K562 (cell line): ENCODE measurements at places on chromosomes 3 and 15. TPM values are rescaled to one million over a fixed set of nuclear protein-coding genes. Genes with fewer than 3 reads are reported as not detected.

PPP2R3A gene
- 0.18 and 0.22 TPM in 2 replicates for total RNA-seq

REC114 gene
- total RNA-seq = 0.20 TPM in 1 of 2 replicates, not detected in the other

SNTN gene
- not detected in 2 replicates for total RNA-seq

CPN2 gene
- total RNA-seq = not detected in 2 replicates

CPEB1 gene
- 13.4 and 13.7 TPM in 2 replicates for total RNA-seq

SIDT1 gene
- total RNA-seq = 0.18 TPM in 1 of 2 replicates, not detected in the other

- no peak for DNase-seq
- H3K4me3 ChIP-seq = no peak overlapping the region
- H3K36me3 ChIP-seq = peaks cover 29% of the 10 kb centered on the region
- H3K27me3 ChIP-seq = no peaks in the 10 kb centered on the region
Observed at GRCh38 chr3:100277255-100277800, 16.5 kb downstream of the TBC1D23 start.

GRCh38 chr15:62453375-62453774 is 288.3 kb upstream of the C2CD4B start:
- H3K4me3 ChIP-seq = no peak overlapping the region
- H3K27ac ChIP-seq = no peak overlapping the region
- no peak for DNase-seq
- H3K4me1 ChIP-seq = no peaks in the 10 kb centered on the region
- no peaks in the 10 kb centered on the region for H3K36me3 ChIP-seq

- H3K4me3 ChIP-seq = no peak overlapping the region
- no peak overlapping the region for H3K27ac ChIP-seq
- H3K36me3 ChIP-seq = peaks cover 7% of the 10 kb centered on the region; the same call in 1 of the 3 replicates
- no peaks in the 10 kb centered on the region for H3K27me3 ChIP-seq
- no peaks in the 10 kb centered on the region for H3K4me1 ChIP-seq
Observed at GRCh38 chr3:136626493-136626892, 125.7 kb downstream of the STAG1 start.

- no peaks in the 10 kb centered on the region for H3K36me3 ChIP-seq
- H3K27ac ChIP-seq = no peak overlapping the region
- no peaks in the 10 kb centered on the region for H3K4me1 ChIP-seq
- H3K27me3 ChIP-seq = no peaks in the 10 kb centered on the region
- DNase-seq = no peak
- no peak overlapping the region for H3K4me3 ChIP-seq
Observed at GRCh38 chr3:36451816-36452215, 71.5 kb downstream of the STAC start.

- no peak overlapping the region for H3K4me3 ChIP-seq
- H3K27me3 ChIP-seq = peaks cover 35% of the 10 kb centered on the region
- H3K36me3 ChIP-seq = no peaks in the 10 kb centered on the region
- H3K27ac ChIP-seq = no peak overlapping the region
Observed at GRCh38 chr15:70361106-70361505, 263.4 kb upstream of the TLE3 start.

DNA sequence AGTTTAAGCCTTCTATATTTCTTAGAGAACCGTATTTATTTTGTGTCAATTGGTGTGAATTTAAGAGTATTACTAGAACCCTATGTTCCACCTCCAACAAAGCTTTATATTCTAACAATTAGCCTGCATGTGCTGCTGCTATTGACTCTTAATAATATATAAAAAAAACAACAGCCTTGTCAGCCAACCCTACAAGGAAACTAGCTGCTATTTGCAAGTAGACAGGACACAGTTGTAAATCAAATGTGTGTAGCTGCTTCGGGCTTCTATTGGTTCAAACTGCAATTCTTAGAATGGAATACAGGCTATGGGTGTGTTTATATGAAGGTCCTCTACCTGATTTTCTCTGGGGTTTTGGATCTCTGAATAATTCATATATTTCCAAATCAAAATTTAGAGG is 60.7 kb downstream of the ZBTB20 start:
- no peak overlapping the region for H3K27ac ChIP-seq
- H3K27me3 ChIP-seq = no peaks in the 10 kb centered on the region
- H3K36me3 ChIP-seq = no peaks in the 10 kb centered on the region
- DNase-seq = no peak
- H3K4me3 ChIP-seq = no peak overlapping the region

DNA sequence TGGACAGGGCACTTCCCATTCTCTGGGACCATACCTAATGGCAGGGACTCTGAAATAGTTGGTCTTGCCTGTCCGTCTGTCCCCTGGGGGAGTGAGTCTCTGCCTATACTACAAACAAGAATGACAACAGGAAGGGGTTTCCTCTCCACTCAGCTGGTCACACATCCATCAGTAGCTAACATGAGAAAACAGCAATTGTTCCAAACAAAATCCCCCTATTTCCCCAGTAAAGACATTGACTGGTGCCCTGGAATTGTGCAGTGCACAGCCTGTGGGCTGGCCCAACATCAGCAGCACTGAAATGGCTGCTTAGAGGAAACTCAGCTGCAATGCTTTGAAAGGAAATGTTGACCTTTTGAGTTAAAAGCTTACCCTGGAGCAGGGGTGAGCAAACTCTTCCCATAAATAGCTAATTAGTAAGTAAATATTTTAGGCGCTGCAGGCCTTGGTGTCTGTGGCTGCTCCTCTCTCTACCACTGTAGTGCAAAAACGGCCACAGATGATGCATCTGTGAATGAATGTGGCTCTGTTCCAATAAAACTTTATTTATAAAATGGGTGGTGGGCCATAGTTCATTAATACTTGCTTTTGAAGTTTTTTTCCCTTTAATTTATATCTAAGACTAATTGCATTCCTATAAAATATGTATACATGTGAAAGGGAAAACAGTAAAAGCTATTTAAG is 174.3 kb downstream of the KLF13 start:
- no peaks in the 10 kb centered on the region for H3K4me1 ChIP-seq
- no peaks in the 10 kb centered on the region for H3K27me3 ChIP-seq
- H3K4me3 ChIP-seq = no peak overlapping the region

GRCh38 chr3:143901105-143901504 is 52.8 kb upstream of the SLC9A9 start:
- H3K36me3 ChIP-seq = no peaks in the 10 kb centered on the region
- no peaks in the 10 kb centered on the region for H3K27me3 ChIP-seq
- H3K4me1 ChIP-seq = no peaks in the 10 kb centered on the region
- H3K27ac ChIP-seq = no peak overlapping the region
- no peak for DNase-seq

GRCh38 chr15:43828061-43828657 is 1.4 kb downstream of the WDR76 start:
- H3K4me3 ChIP-seq = peak overlapping the region; percentile 64
- peaks cover 30% of the 10 kb centered on the region; the same call in 1 of the 3 replicates for H3K36me3 ChIP-seq
- peak overlapping the region; percentile 88; the same call in 2 of the 3 replicates for H3K27ac ChIP-seq
- H3K4me1 ChIP-seq = peaks cover 17% of the 10 kb centered on the region; the same call in 2 of the 3 replicates
- DNase-seq = no peak
- no peaks in the 10 kb centered on the region for H3K27me3 ChIP-seq

DNA sequence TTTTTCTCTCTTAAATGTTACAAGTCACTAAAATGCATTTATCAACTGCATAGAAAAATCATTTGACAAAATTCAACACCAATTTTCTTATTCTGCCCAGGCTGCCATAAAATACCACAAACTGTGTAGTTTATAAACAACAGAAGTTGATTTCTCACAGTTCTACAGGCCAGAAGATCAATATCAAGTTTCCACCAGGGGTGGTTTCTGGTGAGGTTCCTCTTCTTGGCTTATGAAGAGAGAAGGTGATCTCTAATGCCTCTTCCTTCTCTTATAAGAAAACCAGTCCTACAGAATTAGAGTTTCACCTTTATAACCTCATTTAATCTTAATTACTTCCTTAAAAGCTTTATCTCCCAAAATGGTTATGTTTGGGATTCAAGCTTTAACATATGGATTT is 10.9 kb upstream of the CD200R1L start:
- H3K36me3 ChIP-seq = no peaks in the 10 kb centered on the region
- no peaks in the 10 kb centered on the region for H3K4me1 ChIP-seq
- no peak overlapping the region for H3K27ac ChIP-seq
- H3K27me3 ChIP-seq = no peaks in the 10 kb centered on the region
- DNase-seq = no peak
- H3K4me3 ChIP-seq = no peak overlapping the region

- H3K27ac ChIP-seq = no peak overlapping the region
- DNase-seq = no peak
- no peaks in the 10 kb centered on the region; the same call in 1 of the 2 replicates for H3K27me3 ChIP-seq
- peaks cover 34% of the 10 kb centered on the region for H3K4me1 ChIP-seq
- H3K4me3 ChIP-seq = no peak overlapping the region
- H3K36me3 ChIP-seq = no peaks in the 10 kb centered on the region
Observed at GRCh38 chr3:72003936-72004335, 219.0 kb upstream of the PROK2 start.

DNA sequence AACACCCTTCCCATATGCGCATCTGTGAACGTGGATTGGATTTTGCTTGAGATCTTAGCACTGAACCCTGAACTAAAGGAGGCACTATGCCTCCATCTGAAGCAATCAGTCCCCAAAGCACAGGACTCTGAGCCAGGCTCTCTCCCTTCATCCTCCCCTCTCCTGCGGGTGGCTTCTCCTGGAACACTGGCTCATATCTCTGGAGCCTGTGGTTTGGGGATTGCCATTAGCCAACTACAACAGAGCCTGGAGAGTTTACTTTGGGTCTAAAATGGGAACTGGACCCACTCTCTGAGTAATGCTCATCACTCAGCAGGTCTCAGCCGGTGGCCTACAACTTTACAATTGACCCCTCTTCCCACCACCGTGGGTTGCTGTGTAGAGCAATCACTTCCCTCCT is 190.8 kb upstream of the HES1 start:
- DNase-seq = no peak
- no peaks in the 10 kb centered on the region for H3K27me3 ChIP-seq
- H3K4me1 ChIP-seq = peaks cover 26% of the 10 kb centered on the region
- H3K4me3 ChIP-seq = no peak overlapping the region

DNA sequence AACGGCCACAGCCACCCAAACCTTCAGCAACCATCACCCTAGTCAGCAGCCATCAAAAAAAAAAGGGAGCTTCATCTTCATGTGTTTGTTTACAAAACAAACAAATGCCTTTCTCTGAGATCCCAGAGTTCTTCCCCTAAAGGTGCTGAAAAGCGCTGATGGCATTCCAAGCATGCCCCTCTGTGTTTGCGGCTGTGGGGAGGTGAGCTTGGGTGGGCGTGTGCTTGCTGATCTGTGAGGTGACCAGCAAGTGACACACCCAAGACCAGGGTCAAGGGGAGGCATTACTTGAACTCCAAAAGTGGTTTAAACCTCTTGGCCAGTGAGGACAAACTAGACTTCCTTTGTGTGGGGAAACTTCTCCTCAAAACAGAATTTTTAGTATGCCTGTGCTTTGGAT is 81.5 kb downstream of the DHX36 start:
- no peaks in the 10 kb centered on the region for H3K4me1 ChIP-seq
- H3K27me3 ChIP-seq = no peaks in the 10 kb centered on the region; the same call in 1 of the 2 replicates
- H3K27ac ChIP-seq = no peak overlapping the region
- H3K36me3 ChIP-seq = no peaks in the 10 kb centered on the region
- no peak overlapping the region for H3K4me3 ChIP-seq

DNA sequence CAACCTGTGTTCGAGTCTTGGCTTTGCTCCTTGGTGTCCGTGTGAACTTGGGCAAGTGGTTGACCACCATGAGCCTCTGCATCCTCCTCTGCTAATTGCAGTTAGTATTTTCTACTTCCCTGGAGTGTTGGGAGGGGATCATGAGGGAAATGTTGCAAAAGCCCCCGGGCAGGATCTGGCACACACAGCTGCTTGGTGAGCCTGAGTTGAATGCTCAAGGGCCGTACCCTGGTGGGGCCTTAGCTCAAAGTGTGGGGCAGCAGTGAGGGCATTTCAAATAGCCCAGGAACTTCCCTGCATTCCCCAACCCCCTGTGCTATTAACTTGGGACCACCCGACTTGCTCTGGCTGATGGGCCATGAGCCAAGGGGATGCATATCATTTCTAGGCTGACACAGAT is 94.9 kb upstream of the SLC6A11 start:
- no peak overlapping the region for H3K27ac ChIP-seq
- no peak for DNase-seq
- H3K4me1 ChIP-seq = no peaks in the 10 kb centered on the region
- H3K4me3 ChIP-seq = no peak overlapping the region
- peaks cover 18% of the 10 kb centered on the region for H3K27me3 ChIP-seq

DNA sequence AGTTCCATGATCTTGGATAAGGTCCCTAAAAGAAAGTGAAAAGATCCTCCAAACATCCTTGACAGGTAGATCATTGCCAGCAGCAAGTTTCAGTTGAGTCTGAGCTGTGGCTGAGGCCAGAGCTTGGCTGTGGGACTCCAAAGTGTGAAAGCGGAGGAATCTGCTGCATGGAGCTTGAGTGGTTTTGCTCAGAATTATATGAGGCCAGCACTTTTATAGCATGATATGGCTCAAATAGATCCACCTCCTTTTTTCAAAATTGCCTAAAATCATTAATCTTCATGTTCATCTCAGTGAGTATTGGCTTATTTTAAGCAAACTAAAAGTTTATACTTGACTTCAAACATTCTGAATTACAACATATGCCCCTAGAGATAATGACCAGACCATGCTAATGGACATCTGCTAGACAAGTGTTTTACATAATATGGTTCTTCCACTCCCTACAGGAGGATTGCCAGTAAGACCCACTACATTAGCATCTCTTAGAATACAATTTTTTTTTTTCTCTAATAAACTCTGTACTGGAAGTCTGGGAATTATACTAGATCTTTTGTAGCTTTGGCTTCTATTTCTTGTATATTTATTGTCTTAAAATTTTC is 368.1 kb downstream of the ZPLD1 start:
- H3K4me3 ChIP-seq = no peak overlapping the region
- H3K27ac ChIP-seq = no peak overlapping the region
- no peaks in the 10 kb centered on the region for H3K36me3 ChIP-seq
- no peak for DNase-seq
